Psoas muscle (tissue), 8 donors: ENCODE measurements at places on chromosomes 1 and 21. TPM values are rescaled to one million over a fixed set of nuclear protein-coding genes. Genes with fewer than 3 reads are reported as not detected.

- DNase-seq, result no peak
Observed at GRCh38 chr1:78408192-78408591, 82.6 kb upstream of the PTGFR start.

DNA sequence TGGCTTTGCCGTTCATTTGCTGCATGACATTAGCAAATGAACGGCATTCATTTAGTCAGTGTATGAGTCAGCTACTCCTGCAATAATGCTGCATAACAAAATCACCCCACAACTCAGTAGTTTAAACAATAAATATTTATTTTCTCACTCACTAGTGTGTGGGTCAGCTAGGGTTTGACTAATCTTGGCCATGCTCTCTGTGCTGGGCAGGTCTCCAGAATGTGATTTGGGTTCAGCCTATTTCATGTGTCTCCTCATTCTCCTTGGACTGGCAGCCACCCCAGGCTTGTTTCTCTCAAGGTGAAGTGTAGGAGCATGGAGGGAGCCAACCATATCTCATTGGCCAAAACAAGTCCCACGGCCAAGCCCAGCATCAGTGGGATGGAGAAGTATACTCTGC, 104.3 kb downstream of the LACTBL1 start:
- DNase-seq, result no peak

DNA sequence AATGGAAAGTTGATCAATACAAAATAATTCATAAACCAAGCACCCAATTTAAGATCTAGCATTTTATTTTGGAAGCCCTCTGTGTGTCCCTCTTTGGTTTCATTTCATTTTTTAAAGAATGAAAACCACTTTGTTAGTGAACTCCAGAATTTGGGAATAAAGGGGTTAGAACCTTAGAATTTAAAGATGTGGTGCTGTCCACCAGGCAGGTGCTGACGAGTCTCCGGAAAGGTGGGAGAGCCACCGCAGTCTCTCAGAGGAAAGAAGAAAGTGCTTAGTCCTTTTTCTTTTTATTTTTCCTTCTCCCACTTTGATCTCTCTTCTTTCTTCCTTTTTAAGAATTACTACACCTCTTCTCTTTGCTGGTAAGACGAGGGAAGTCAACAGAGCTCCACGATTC, 20.5 kb upstream of the HIVEP3 start:
- no peak for DNase-seq

DNA sequence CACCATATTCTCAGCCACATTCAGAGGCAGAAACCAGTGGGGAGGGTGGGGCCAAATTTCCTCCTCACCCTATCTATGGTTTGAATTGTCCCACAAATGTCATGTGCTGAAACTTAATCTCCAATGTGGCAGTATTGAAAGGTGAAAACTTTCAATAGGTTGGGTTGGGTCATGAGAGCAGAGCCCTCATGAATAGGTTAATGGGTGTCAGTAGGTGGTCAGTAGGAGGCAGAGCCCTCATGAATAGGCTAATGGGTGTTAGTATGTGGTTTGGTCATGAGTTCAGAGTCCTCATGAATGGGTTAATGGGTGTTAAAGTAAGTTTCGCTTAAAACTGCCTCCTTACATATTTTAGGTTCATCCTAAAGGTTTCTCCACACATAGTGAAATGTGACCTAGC, 170.0 kb downstream of the FCRL5 start:
- no peak for DNase-seq

GRCh38 chr1:30906631-30907441, 1.7 kb downstream of the SDC3 start:
- DNase-seq, result no peak

The LRRN2 gene
- 0.94 TPM for polyA plus RNA-seq

The HSPB7 gene
- 2,156 TPM for polyA plus RNA-seq

- DNase-seq, result no peak
Observed at GRCh38 chr21:36697060-36697850, 1.7 kb upstream of the SIM2 start.

DNA sequence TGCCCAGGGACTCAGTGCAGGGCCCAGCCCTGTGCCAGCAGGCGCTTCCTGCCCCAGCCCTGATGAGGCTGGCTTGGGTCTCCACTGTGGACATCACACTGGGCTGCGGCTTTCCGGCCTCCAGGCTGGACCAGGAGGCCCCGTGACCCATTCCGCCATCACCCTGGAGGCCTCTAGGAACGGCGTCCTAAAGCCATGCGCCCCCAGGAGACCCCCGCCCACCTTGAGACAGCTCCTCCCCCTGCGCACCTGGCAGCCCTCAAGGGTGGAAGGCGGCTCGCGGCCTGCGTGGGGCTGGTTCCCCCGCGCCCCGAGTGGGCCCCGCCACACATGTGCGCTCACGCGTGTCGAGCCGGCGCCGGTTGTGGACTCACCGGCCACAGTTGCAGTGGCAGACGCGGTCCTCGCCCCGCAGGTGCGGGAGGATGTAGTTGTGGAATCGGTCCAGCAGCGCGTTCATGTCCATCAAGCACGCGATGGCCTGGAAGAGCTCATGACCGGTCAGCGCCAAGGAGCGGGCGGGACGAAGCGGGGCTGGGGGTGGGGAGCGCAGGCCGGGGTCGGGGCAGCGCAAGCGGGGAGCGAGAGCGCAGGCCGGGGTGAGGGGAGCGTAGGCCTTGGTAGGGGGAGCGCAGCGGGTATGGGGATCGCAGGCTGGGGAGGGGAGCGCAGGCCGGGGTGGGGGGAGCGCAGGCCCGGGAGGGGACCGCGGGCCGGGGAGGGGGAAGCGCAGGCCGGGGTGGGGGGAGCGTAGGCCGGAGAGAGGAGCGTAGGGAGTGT, 924 bp downstream of the TMEM240 start:
- no peak for DNase-seq

- DNase-seq, result no peak
Observed at GRCh38 chr1:39017266-39017665, 8.9 kb upstream of the NDUFS5 start.
